ENCODE measurements at places on chromosomes 16 and 17. TPM values are rescaled to one million over a fixed set of nuclear protein-coding genes. Genes with fewer than 3 reads are reported as not detected.

Gene EME1
- total RNA-seq = 31.4 TPM

Gene IL34
- total RNA-seq = 0.16 TPM

Gene SLC16A5
- 6.0 TPM for total RNA-seq

Gene CDRT15L2
- total RNA-seq = not detected

Gene CACNA1H
- total RNA-seq = 10.7 TPM

Gene NTN1
- total RNA-seq = 10.1 TPM

Gene EVI2B
- not detected for total RNA-seq

Gene SEPTIN1
- 2.9 TPM for total RNA-seq

Gene GAS7
- total RNA-seq = 84.8 TPM

Gene CDH11
- 31.7 TPM for total RNA-seq

Gene UTS2R
- not detected for total RNA-seq

Gene C16orf96
- total RNA-seq = 0.30 TPM

Gene ARHGAP44
- 6.5 TPM for total RNA-seq

Gene NKD1
- total RNA-seq = 54.7 TPM

Gene CCDC40
- 23.8 TPM for total RNA-seq

Gene HEXIM2
- total RNA-seq = 9.5 TPM

Gene EVI2A
- total RNA-seq = not detected

Gene CHST5
- total RNA-seq = 1.5 TPM

Gene CSH1
- total RNA-seq = not detected

Gene CALCOCO2
- 35.4 TPM for total RNA-seq

Gene SHISA9
- 0.75 TPM for total RNA-seq

Gene TTYH2
- 3.0 TPM for total RNA-seq

Gene OR4D1
- total RNA-seq = not detected

Gene SLC13A2
- not detected for total RNA-seq

Gene KRTAP17-1
- not detected for total RNA-seq

Gene HP
- not detected for total RNA-seq

Gene MEOX1
- total RNA-seq = 1.1 TPM

Gene TMC8
- 0.79 TPM for total RNA-seq

Gene SLC46A1
- 16.8 TPM for total RNA-seq

Gene ADAP2
- total RNA-seq = 2.2 TPM

Gene KRTAP3-2
- not detected for total RNA-seq

Gene CLEC3A
- total RNA-seq = not detected

Gene KRTAP2-2
- total RNA-seq = not detected

Gene HEXD
- total RNA-seq = 48.5 TPM

Gene CLEC19A
- not detected for total RNA-seq

Gene PERCC1
- not detected for total RNA-seq

Gene MAP2K4
- total RNA-seq = 51.8 TPM

Gene GAST
- not detected for total RNA-seq

Gene CDC27
- total RNA-seq = 125 TPM

Gene GP1BA
- not detected for total RNA-seq

Gene TRIM16
- total RNA-seq = 34.8 TPM

Gene TPSG1
- not detected for total RNA-seq

Gene ATP2C2
- total RNA-seq = 0.30 TPM

Gene SNAI3
- total RNA-seq = not detected
